ENCODE measurements at places on chromosomes 2 and 18.
A peak's percentile ranks its signal among the peaks of the same experiment; 100 is the strongest.

DNA sequence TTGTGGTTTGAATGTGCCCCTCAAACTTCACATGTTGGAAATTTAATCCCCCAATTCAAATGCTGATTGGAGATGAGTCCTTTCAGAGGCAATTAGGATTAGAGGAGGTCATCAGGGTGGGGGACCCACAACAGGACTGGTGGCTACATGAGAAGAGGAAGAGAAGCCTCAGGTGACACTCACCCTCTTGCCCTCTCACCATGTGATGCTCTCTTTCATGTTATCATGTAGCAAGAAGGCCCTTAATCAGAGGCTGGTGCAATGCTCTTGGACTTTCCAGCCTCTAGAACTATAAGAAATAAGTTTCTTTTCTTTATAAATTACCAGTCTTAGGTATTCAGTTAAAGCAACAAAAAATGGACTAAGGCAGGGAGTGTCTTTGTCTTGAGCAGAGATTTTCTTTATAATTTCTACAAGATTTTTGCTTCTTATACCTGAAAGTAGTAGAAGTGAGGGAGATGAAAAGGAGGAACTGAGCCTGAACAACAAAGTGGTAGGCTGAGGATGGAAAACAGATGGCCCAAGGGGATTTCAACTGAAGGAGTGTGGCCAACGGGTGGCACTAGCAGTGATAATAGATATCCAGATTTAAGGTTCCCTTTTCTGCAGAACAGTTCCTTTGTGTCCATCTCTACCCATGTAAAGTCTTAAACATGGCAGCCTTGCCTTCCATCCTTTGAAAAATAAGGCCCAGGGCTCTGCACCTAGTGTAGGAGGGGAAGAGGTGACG, 49.2 kb upstream of the TGIF1 start:
- DNase-seq: no peak

GRCh38 chr2:171703574-171704347, 16.5 kb downstream of the DYNC1I2 start:
- peak; percentile 8 for DNase-seq

- no peak for DNase-seq
Measured at GRCh38 chr2:180368881-180369280, 361.8 kb upstream of the CWC22 start.

- no peak for DNase-seq
Measured at GRCh38 chr18:74478316-74478715, 17.8 kb upstream of the CNDP2 start.

- DNase-seq: no peak
Measured at GRCh38 chr2:44599130-44599529, 237.4 kb downstream of the CAMKMT start.

- DNase-seq: no peak
Measured at GRCh38 chr2:42775810-42776209, 11.9 kb upstream of the OXER1 start.

- no peak for DNase-seq
Measured at GRCh38 chr2:207352978-207353671, 176.6 kb upstream of the CREB1 start.

GRCh38 chr2:189144700-189145211, 34.8 kb downstream of the COL5A2 start:
- no peak for DNase-seq

DNA sequence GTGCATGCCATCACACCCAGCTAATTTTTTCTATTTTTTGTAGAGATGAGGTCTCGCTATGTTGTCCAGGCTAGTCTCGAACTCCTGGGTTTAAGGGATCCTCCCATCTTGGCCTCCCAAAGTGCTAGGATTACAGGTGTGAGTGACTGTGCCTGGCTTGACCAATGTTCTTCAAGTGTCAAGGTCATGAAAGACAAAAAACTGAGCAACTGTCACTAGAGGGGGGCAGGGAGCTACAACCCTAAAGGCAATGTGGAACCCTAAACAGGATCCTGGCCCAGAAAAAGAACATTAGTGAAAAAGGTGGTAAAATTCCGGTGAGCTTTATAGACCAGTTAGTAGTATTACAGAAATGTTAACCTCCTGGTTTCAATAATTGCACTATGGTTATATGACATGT, 7.3 kb downstream of the MYO5B start:
- no peak for DNase-seq

- no peak for DNase-seq
Measured at GRCh38 chr2:119051263-119051662, 107.3 kb downstream of the C1QL2 start.

DNA sequence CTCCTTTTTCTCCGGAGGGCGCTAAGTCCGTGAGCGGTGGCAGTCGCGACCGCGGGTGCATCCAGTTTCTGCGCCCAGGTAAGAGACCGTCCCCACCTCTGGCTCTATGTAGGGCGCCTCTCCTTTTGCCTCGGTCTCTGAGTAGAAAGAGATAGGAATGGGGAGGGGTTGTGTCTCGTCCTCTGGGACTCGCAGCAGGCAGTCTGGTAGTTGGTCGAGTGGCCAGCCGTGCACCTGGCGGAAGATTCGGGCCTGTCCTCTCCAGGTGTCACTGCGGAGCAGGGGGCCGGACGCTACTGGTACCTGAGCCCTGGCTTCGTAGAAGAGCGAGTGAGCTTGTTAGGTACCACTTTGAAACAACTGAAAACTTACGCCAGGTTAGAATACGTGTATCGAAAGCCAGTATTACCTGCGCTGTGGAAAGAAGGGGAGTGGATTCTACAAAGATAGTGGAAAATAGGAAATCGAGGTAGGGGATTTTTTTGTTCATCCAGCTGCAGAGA, 403 bp downstream of the MAP2 start:
- peak; percentile 2 for DNase-seq

DNA sequence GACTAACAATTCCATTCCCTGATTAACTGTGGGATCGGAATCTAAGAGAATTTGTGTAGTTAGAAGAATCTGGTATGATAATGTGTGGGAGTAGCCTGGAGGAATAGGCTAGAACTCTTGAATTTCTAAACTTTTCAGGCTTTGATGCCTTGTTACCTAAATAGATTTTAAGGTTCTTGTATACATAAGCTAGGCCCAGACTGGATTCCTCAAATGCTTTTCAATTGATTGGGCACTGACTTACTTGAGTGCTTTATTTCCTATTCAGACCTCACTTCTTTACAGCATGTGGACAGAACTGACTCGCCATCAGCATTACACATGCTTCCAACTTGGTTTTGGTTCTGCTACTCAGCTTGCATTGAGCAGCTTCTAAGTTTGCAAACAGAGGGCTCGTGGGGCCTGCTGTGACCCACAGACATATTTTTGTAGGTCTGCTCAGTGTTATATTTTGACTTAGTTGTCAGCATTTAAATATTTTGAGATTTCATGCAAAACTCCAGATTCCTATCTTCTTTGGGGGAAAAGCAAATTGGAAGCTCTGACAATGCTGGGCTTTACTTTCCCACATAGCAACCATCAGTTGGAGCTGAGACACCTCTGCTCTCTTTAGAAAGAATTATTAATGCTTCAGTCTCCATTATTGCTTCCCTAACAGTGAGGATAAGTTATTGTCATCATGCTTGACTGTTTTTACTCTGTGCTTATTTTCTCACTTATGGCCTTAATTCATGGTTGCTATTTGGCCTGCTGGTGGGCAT, 5.7 kb downstream of the PARD3B start:
- peak; percentile 72 for DNase-seq

GRCh38 chr2:230898713-230899091, 26.3 kb downstream of the GPR55 start:
- no peak for DNase-seq

DNA sequence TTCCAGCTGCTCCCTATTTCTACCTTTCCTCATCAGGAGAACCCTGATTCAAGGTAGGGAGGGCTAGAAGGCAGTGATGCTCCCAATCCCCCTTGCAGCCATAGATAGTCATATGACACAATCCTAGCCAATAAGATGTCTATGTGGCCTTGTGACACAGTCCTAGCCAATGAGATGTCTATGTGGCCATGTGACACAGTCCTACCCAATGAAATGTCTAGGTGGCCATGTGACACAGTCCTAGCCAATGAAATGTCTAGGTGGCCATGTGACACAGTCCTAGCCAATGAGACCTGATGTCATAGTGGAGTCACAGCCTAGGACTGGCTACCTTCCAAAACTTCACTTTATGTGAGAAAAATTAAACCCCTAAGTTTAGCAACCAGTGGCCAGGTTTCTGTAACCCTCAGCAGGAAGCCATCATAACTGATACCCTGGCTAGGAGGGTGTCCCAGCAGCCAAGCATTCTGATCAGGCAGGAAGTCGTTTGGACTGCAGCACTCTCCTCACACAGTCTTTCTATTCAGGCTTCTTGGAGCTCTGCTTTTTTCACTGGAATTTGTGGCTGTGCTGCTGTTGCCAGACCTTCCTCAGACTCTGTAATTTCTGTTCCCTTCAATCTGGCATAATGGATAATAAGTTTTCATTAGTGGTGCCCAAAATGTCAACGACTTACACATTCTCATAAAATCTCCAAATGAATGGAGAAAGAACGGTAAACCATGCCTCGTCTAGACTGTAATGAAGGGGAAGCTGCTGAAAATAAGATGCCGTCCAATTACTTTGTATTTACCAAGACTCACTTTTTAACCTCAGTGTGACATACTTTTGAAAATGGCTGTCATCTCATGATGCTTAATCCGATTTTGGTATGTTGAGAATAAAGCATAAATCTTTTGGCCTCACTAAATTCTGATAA, 165.0 kb upstream of the NCKAP5 start:
- peak; percentile 10 for DNase-seq

DNA sequence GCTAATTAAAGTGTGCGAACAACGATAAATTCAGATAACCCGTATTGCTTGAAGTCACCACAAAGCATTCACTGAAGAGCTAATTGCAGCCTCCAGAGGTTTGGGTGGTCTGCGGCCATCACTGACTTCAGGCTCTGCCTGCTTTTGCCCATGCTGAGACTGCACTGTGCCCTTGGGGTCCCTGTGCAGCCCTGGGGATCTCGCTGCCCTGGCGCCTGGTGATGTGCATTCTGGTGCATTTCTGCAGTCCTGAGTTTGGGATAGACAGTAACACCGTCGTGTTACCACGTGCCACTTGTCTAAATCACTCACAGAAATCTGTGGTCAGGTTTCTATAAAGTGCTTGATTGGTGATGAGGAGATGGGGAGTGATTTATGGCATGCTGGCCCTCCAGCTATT, 27.6 kb downstream of the LDLRAD4 start:
- no peak for DNase-seq

- DNase-seq: no peak
Measured at GRCh38 chr2:25972049-25972823, 10.1 kb downstream of the KIF3C start.

DNA sequence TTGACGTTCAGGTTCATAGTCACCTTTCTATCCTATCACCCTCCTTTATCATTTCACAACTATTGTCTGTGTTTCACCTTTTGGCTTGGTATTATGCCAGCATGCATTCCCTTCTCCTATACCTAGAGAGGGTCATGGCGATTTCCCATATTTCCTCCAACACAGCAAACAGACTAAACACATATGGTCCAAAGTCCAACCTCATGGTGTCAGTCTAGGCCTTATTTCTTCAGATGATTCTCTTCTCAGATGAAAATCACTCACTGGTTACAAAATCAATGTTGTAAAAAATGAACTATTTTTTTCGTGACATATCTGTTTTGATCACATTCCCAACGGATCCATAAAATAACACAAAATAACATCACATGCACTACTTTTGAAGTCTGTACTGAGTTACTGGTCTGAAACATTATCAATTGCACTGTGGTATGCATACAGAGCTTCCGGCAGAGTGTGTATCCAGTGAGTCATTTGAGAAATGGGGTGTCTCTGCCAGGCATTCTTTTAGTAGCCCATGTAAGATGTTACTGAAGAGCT, 204.8 kb upstream of the GALNT5 start:
- no peak for DNase-seq

GRCh38 chr2:40751981-40752380, 300.1 kb upstream of the SLC8A1 start:
- no peak for DNase-seq

- DNase-seq: no peak
Measured at GRCh38 chr2:16067866-16068551, 127.7 kb downstream of the MYCN start.

DNA sequence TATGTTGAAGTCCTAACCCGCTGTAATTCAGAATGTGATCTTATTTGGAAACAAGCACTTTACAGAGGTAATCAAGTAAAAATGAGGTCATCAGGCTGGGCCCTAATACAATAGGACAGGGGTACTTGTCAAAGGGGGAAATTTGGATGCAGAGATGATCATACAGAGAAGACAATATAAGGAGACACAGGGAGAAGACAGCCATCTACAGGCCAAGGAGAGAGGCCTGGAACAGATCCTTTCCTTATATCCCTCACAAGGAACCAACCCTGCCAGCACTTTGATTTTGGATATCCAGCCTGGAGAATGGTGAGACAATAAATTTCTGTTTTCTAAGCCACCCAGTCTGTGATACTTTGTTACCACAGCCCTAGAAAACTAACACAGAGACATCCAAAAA, 104.3 kb downstream of the METTL4 start:
- DNase-seq: no peak

DNA sequence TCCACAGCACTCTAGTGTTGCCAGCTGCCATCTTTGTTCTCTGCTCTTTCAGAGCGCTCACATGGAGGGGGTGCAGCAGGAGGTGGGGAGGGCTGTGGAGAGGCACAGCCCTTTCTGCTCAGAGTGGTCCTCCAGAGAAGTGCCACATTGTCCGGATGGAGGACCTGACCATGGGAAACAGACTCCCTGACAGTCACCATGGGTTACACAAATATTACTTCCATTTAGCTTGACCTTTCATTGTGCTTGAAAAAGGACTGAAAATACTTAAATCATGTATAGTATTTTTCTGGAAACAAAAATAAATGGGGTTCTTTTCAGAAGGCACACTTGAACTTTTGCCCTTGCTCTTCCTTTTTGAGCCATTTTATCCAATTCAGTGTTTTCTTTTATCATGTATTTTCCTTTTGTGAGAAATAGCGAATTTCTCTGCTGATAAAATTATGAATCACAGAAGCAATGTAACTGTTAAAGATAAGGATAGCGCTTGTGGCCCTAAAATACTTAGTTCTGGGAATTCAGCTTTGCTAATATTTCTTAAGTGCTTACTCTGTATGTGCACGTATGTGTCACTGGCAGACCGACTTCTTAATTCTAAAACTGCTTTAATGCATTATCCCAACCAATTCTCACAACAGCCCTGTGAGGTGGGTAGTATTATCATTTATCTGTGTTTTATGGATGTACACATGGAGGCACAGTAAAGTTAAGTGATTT, 34.2 kb downstream of the SPATS2L start:
- DNase-seq: peak; percentile 52

DNA sequence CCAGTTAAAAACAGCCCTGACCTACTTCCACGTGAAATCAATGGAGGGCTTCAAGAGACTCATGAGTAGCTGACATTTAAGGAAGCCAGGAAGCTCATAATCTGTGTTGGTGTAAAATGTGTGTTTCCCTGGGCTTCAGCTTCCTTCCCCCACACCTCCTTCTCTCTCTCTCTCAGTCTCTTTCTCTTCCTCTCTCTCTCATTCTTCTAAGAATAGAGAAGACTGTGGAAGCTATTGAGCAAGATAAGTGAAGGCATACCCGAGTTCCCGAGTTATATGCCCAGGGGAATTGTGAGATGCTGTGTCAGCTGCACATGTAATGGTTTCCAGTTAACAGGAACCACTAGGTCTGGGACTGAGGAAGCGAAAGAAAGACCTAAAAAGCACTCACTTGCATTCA, 199.4 kb downstream of the NYAP2 start:
- DNase-seq: peak; percentile 13
